ENCODE measurements at places on chromosomes 1 and 21.

GRCh38 chr1:8122477-8123407 is 96.6 kb upstream of the ERRFI1 start:
- no peak for DNase-seq
- peaks cover 19% of the 10 kb centered on the region for H3K4me1 ChIP-seq
- H3K36me3 ChIP-seq, result no peaks in the 10 kb centered on the region
- H3K27me3 ChIP-seq, result no peaks in the 10 kb centered on the region
- H3K27ac ChIP-seq, result no peak overlapping the region

DNA sequence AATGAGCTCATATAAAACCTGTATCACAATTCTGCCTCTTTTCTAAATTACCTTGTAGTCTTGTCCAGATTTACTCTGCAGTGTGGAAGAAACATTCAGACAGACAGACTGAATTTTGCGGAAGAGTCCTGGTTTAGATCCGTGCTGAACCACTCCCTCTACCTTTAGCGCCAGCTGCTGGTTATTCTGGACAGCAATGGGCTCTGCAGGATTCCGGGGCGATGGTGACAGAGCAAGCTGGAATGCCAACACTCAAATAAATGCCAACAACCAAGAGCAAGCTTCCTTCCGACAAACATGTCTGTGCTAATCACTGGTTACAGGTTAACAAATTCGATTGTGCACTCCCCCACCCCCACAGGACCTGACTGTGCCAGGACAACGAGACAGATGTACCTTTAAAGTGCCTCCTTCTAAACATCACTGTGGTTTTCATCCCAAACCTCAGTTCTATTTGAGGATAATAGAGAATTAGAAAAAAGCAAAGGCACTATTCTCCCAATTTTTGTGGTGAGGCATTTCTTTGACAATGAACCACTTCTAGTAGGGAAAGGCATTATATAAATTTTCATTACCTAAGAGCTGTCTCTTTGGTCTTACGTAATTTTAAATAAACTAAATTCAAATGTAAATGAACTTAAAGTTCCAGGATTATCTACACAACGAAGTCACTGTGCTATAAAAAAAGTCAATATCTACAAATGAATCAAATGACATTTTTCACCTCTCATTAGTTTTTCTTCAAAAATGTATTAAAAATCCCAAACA is 90.4 kb downstream of the INTS7 start:
- H3K36me3 ChIP-seq, result no peaks in the 10 kb centered on the region
- no peaks in the 10 kb centered on the region for H3K4me1 ChIP-seq
- no peak for DNase-seq
- H3K4me3 ChIP-seq, result no peak overlapping the region
- no peak overlapping the region for H3K27ac ChIP-seq

DNA sequence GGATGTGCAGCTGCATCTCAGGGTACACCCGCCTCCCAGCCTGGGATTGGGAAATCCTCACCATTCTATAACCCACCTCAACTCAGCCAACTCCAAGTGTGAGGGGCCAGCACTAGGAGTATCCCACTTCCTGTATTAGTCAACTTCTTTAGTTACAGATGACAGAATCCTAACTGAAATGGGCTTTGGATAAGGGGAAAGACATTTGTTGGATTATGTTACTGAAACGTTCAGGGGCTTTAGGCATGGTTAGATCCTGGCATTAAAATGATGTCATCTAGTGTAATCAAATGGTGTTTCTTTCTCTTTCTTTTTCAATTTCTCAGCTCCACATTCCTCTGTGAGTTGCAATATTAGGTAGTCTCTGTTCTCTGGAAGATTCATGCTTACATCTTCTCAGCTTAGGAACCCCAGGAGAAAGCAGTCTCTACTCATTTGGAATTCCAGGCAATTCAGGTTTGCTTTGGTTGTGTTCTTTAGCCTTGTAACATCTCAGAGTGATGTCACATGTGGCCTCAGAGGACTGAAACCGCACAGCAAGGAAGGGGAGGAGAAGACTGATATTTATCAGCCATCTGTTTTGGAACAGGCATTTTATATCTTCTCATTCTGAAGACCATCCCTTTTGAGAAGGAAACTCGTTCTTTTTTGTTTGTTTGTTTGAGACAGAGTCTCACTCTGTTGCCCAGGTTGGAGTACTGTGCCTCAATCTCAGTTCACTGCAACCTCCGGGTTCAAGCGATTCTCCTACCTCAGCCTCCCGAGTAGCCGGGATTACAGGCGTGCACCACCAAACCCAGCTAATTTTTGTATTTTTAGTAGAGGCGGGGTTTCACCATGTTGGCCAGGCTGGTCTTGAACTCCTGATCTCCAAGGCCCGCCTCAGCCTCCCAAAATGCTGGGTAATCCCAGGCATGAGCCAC is 18.9 kb upstream of the TMEM54 start:
- no peak overlapping the region for H3K27ac ChIP-seq
- no peaks in the 10 kb centered on the region for H3K36me3 ChIP-seq
- H3K27me3 ChIP-seq, result peaks cover 6% of the 10 kb centered on the region
- H3K4me3 ChIP-seq, result no peak overlapping the region

- no peak overlapping the region for H3K4me3 ChIP-seq
- H3K27ac ChIP-seq, result no peak overlapping the region
- H3K27me3 ChIP-seq, result no peaks in the 10 kb centered on the region
- H3K36me3 ChIP-seq, result no peaks in the 10 kb centered on the region
- DNase-seq, result no peak
- H3K4me1 ChIP-seq, result peaks cover 9% of the 10 kb centered on the region
These were observed 48.6 kb downstream of the HIVEP3 start for GRCh38 chr1:41870076-41870562.
